Activated CD4-positive, alpha-beta T cell treated with anti-CD3 and anti-CD28 coated beads, Interleukin-2, amount 50 U/mL, for 48 hours (primary cell): ENCODE measurements at places on chromosomes 7 and 10.
A peak's percentile ranks its signal among the peaks of the same experiment; 100 is the strongest.

GRCh38 chr7:150946421-150947240 is 31.5 kb downstream of the KCNH2 start:
- no peak for DNase-seq

- peak; percentile 89 for DNase-seq
Observed at GRCh38 chr10:79067241-79068202, 1.2 kb upstream of the ZMIZ1 start.

DNA sequence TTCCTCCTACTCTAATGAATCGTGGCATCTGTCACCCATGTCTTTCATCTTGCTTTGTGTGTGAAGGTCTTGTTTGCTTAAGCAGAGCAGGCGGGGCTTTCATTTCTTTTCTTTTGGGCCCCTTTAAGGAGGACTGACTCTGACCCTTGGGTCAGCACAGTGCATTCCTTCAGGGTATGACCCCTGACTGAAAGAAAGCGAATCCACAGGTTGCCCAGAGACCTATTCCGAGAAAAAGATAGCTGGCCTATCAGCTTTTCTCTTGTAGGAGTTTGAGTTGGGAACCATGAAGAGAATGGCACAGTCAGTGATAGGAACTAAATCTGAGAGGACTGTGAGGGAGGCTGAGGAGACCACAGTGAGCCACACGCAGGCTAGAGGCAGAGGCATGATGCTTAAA is 193.2 kb upstream of the CDCA7L start:
- no peak for DNase-seq

- DNase-seq = no peak
Observed at GRCh38 chr7:113404245-113404644, 285.9 kb upstream of the SMIM30 start.

GRCh38 chr10:5927306-5927705 is 37.3 kb downstream of the FBH1 start:
- no peak for DNase-seq

DNA sequence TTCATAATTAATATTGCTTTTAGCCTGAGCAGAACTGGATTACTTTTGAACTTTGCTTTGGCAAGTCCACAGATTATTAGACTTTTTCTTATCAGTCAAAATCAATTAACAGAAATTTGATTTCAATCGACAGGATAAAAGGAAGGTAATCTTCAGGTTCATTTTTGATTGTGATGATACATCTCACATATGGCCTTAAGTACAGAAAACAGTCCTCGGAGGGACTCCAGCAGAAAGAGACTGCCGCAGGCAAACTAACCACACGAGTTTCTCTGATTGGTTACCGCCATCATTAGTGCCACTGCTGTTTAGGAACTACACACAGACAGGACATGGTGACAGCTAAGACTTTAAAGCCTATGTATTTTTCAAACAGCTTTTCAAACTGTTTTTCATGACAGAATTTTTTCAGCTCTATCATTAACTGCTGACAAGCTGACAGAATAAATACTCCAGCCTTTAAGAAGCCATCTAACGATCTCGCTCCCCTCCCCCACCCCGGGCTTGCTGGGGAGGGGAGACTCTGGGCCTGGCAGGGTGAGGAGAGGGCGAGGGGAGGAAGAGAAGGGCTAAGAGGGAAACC is 668.2 kb downstream of the KCNMA1 start:
- no peak for DNase-seq

GRCh38 chr10:63431962-63432797 is 33.6 kb downstream of the JMJD1C start:
- no peak for DNase-seq

- no peak for DNase-seq
Observed at GRCh38 chr7:99642027-99642426, 25.3 kb downstream of the ZSCAN25 start.

- DNase-seq = no peak
Observed at GRCh38 chr7:91050677-91051076, 213.6 kb upstream of the FZD1 start.

GRCh38 chr10:6997509-6997908 is 413.3 kb downstream of the SFMBT2 start:
- DNase-seq = no peak

- DNase-seq = no peak
Observed at GRCh38 chr7:16309129-16309528, 112.2 kb downstream of the CRPPA start.

DNA sequence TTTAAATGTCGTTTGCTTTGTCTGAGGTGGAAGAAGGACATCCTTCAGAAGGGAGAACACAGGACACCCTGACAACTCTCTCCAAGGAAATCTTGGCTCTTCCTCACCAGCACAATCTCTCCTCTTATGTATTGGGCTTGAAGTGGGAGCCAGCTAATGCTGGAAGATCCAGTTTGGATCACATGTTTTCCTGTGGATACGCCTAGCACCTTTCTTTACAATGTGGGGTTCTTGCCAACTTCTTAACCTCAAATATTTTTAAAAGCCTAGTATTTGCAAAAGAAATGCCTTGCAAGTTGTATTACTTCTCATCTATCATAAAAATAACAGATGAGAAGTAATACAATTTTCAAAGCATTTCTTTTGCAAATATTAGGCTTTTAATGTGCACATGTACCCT is 76.4 kb downstream of the FRMD4A start:
- DNase-seq = no peak
